DMS153 (cell line): ENCODE measurements at places on chromosomes 2 and 18.

- no peak for DNase-seq
Measured at GRCh38 chr2:148493822-148494563, 150.6 kb upstream of the EPC2 start.

- DNase-seq: no peak
Measured at GRCh38 chr2:134301928-134302260, 48.0 kb downstream of the MGAT5 start.

- no peak for DNase-seq
Measured at GRCh38 chr18:52341608-52342381, 1.8 kb downstream of the DCC start.

DNA sequence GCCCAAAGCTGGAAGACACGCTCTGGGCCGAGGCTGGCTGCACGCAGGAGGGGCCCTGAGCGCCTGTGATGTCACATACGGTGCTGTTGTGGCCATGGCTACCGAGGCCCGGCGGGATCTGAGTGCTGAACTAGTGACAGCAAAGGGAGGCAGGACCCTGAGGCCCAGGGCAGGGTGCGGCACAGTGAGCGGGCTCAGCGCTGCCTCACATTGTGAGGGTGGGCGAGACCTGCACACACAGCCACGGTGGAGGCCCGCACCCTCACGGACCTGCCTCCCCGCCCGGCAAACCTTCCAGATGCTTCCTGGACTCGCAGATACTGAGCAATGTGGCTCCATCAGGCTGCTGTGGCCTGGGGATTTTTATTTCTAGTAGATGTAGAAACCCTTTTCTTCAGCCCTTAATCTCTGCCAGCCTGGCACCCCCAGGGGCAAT is 133.8 kb upstream of the CTDP1 start:
- DNase-seq: no peak

GRCh38 chr2:19580830-19581229 is 222.4 kb upstream of the OSR1 start:
- DNase-seq: no peak

- no peak for DNase-seq
Measured at GRCh38 chr2:7329465-7329864, 412.3 kb downstream of the RNF144A start.

DNA sequence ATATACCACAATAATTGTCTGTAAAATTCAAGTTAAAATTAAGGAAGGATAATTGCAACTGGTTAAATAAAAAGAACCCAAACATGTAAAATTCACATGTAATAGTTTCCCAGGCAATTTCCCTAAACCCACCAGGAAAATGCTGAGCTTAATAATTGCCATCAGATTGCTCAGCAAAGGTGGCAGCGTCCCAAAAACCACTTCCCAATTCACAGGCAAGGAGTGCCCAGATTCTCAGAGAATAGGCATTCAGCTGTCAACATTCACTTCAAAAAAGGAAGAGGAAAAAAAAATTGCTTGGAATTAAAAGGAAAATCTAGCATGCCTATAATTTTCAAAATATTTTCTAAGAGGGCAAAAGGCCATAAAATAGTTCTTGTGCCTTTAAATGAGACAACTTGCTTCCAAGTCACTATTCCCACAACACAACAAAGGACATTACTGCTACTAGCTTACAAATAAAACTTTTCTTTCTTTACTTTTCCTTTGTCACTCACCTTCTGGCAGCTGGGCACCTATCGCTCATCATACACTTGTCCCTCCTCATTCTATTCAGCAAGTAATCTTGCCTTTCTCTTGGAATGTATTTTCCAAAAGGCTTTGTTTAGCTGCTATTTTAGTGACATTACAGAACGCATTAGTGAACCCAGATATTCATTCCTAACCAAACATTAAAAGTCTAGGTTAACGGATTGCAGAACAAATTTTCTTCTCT is 15.2 kb downstream of the SRBD1 start:
- no peak for DNase-seq

DNA sequence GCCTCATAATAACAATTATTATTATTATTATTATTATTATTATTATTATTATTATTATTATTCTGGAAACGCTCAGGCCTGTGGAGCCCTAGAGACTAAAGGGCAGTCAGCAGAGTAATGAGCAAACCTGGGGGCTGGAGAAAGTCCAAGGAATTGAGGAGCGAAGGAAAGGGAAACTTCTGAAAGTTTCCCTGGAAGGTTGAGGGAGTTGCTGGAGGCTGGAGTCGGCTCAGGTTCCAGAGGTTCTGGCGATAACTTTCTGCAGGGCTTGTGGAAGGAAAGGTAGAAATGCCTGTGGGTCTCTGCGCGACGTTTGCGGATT is 9.2 kb downstream of the POU3F3 start:
- no peak for DNase-seq

DNA sequence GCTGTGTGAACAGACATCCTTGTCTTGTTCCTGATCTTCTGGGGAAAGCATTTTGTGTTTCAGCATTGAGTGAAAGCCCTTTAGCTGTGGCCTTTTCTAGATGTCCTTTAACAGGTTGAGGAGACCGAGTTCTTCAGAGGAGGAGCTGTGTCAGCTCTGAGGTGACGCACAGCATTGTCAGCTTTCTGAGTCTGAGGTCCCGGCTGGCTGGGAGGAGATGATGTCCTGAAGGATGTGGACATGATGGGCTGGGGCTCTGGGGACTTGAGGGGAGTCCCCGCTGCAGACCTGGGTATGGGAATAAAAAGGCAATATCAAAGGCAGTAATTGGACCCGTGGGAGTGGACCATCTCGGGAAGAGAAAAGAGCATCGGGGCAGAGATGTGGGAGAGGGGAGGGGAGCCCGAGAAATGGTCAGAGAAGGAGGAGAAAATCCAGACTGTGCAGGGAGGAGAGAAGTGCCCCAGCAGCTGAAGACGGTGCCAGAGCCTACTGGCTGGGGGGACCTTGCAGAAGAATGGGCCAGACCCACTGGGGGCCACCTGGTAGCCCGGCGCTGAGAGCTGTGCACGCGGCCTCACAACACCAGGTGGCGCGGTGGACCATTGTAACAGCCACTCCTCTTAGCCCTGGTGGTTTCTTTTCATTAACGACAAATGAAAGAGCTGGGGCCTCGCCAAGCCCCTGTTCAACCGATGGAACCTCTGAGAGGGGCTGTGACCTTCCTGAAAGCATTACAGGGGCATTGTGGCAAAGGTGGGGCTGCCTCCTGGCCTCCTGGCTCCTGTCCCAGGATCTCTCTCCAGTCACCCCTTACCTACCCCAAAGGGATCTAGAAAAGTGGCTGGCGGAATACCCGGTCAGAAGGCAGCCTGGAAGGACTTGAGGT is 61.6 kb downstream of the ST3GAL5 start:
- peak; percentile 21 for DNase-seq

DNA sequence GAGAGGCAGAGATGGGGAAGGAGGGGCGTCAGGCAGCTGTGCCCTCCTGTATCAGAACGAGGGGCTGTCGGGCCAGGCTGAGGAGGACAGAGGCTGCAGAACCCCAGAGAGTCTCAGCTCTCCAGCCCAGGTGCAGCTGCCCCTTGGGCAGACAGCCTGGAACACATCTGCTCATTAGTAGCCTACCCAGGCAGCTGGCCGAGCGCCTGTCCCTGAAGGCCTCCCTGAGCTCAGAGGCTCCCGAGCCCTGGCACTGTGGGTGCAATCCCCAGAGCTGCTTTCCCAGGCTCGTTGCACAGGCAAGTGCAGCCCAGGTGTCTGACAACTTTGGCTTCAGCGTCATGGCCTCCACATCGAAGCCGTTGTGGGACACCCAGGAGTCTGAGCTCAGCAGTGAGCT is 13.1 kb upstream of the TMEM185B start:
- DNase-seq: no peak

- no peak for DNase-seq
Measured at GRCh38 chr2:241458687-241459086, 49.7 kb downstream of the STK25 start.

- DNase-seq: no peak
Measured at GRCh38 chr18:48564139-48564538, 25.3 kb downstream of the CTIF start.

DNA sequence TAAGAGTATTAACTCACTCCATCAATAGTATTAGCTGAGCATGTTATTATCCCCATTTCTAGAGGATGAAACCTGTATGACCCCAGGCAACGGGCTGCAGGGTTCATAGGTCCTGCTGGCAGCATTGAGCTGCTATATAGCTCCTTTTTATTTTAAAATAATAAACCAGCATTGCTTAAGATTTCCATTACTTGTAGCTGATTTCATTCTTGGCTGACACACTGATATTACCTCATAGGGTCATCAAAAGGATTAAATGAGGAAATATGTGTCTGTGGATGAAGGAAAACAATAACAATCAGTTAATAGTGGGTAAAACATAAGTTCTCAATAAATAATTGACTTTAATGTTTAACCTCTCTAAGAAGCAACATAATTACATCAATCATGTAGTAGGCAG is 48.3 kb upstream of the NRP2 start:
- DNase-seq: no peak

GRCh38 chr2:133652398-133652797 is 84.1 kb upstream of the NCKAP5 start:
- no peak for DNase-seq

- peak; percentile 77 for DNase-seq
Measured at GRCh38 chr2:173881461-173881860, 83.7 kb downstream of the SP3 start.

DNA sequence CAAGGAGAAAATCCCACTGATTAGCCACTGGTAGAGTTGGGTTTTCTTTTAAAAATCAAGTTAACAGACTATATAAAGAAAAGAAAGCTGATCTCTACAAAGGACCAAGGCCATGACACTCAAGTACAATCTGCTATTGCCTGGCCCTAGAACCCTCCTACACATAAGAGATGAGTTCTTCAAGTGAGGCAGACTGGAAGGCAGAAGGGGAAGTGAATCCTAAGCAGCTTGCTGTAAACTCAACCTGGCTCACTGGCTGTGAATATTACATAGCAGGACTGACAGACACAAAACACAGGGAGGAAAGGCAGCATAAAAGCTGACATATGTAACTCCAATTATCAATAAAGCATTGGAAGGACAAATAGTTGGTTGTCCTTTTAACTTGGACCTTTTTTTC is 65.4 kb downstream of the TRIP12 start:
- no peak for DNase-seq

- no peak for DNase-seq
Measured at GRCh38 chr2:127012868-127013267, 94.1 kb downstream of the BIN1 start.

- no peak for DNase-seq
Measured at GRCh38 chr2:190678444-190679162, 29.7 kb downstream of the NAB1 start.

DNA sequence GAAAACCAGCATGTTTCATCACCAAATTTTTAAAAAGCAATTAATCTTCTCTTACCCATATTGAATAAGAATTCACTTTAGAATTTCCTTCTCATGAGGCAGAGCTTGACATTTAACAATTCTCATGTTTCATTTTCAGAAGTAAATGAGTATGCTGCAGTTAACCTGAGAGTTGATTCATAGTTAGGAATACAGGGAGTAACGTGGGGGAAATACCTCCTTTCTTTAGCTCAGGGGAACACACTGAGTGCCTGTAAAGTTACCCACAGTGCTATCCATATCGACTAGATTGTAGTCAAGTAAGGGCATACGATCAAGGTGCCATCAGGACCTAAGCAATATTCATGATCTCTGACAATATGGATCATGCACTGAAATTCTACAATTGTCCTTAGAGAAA is 38.9 kb upstream of the ATIC start:
- DNase-seq: no peak

DNA sequence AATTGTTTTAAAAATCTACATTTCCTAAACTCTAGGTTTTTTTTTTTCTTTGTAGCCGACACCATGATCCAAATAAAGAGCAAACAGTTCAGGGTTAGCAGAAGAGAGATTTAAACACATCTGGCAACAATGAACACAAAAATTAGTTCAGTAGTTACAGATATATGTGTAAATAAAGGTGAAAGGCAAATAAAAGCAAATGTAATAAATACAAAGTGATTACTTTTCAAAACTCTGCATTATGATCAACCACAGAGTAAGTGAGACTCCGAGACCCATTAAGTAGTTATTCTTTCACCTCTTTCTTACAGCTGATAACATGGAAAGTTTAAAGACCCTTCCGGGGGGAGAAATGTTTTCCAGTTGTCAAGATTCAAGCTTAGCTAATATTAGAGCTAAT is 716 bp downstream of the CALCRL start:
- no peak for DNase-seq

DNA sequence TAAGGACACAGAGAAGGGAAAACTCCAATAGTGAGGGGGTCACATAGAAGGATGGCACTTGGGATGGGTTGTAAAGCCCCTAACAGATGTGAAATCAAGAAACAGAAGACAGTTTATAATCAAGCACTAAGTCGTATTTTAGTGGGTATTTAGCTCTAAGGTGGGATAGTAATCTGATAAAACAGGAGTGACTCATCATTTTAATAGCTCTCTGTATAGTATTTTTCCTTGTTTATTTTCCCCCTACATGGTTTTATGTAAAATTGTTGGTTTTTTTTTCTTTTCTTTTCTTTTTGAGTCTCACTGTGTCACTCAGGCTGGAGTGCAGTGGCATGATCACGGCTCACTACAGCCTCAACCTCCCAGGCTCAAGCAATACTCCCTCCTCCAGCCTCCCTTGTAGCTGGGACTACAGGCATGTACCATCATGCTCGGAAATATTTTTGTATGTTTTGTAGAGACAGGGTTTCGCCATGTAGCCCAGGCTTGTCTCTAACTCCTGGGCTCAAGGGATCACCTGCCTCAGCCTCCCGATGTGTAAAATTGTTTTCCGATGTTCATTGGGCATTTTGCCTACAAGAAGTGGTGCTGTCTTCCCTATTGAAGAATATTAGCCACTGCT is 142.6 kb upstream of the SERPINE2 start:
- no peak for DNase-seq

- no peak for DNase-seq
Measured at GRCh38 chr18:62720766-62721613, 5.6 kb downstream of the PHLPP1 start.

DNA sequence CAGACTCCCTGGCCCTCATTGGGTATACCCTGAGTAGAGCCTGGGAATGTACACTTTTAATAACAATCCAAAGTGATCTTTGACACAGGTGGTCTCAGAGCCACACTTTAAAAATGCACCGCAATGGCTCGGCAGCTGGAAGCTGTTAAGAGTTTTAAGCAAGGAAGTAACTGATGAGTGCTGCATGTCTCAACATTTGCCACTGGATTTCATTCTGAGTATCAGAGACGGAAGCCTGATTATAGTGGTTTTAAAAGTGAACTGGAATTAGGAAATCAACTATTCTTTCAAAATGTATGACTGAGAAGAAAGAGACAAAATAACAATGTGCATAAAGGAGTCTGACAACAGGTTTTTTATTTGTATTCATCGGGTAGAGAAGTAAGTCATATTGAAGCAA is 7.5 kb downstream of the MBOAT2 start:
- DNase-seq: no peak

GRCh38 chr2:136767030-136767429 is 1.7 kb downstream of the THSD7B start:
- no peak for DNase-seq
